ENCODE measurements at places on chromosomes 5 and 9.

GRCh38 chr5:53109056-53109442 is 508 bp downstream of the MOCS2 start:
- DNase-seq: no peak

GRCh38 chr9:106478727-106479126 is 384.2 kb upstream of the ZNF462 start:
- no peak for DNase-seq

DNA sequence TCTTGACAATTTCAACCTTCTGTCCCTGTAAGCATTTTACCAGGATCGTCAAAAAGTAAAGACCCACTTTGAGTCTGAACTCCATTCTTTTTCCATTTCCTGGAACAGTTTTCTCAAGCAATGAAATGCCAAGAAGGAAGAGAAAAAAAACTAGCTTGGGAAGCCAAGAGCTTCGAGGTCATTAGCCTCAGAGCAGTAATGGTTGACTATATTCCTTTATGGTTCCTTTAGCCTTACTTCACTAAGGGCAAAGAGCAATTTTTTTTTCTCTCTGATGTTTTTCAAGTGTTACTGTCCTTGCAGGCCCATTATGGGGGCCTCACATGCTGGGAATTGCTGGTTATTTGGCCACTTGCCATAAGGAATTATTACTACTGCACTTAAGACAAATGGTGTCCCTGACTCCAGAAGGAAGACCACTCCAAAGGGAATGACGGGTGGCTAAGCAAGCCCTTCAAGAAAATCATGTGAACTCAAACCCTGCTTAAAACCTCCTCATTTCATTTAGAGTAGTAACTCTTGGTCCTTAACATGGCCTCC is 37.1 kb downstream of the BNC2 start:
- DNase-seq: no peak

GRCh38 chr5:60540856-60541805 is 158.8 kb downstream of the DEPDC1B start:
- DNase-seq: no peak

DNA sequence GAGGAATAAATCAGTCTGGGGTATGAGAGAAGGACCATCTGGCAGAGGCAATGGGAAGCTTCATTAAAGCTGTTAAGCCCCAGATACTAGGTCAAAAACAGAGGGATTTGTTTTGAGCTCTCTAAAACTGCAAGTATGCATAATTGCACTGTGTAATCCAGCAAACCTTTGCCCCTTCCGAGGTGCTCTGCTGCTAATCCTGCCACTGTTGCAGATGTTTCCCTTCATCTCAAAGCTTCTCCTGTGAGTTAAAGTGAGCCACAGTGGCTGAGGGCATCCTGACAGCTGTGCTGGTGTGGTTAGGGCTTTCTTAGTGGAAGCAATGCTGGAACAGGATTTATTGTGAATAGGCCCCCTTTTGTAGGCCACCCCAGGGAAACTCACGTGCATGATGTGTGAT is 160.3 kb upstream of the TRPC7 start:
- no peak for DNase-seq

GRCh38 chr9:93948441-93949072 is 6.6 kb downstream of the BARX1 start:
- no peak for DNase-seq

GRCh38 chr5:73322437-73323076 is 126.0 kb downstream of the FOXD1 start:
- DNase-seq: no peak

GRCh38 chr9:126235336-126236243 is 91.0 kb upstream of the MVB12B start:
- no peak for DNase-seq

DNA sequence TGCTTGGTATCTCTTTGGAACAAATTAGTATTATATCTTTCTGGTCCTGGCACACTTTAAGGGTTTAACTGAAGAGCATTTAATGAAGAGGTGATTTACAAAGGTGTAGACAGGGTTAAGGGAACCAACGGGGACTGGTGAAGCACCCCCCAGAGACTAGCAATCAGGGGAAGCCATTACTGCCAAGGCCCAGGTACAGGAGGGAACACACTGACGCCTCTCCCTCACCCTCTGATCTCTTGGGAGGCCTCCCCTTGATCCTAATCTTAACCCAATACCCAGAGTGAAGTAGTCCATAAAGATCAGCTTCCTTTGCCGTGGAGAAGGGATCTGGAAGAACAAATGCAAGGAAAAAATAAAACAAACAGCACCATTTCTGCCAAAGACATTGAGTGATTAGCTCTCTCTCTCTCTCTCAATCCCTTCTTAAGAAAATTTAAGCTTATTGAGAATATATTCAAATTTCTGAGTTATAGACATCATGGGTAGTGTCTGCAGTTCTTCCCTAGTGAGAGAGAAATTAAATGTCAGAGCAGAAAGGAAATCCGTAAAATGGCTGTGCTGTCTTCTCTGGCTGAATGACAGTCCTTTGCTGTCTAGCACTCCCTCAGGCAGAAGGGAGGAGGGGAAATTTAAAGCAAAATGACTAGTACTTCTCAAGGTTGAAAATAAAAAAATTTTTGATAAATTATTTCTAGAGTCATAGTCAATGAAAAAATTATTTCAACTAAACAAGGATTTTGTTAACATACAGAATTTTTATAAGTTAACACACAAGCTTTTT is 20.0 kb downstream of the F2R start:
- DNase-seq: no peak

DNA sequence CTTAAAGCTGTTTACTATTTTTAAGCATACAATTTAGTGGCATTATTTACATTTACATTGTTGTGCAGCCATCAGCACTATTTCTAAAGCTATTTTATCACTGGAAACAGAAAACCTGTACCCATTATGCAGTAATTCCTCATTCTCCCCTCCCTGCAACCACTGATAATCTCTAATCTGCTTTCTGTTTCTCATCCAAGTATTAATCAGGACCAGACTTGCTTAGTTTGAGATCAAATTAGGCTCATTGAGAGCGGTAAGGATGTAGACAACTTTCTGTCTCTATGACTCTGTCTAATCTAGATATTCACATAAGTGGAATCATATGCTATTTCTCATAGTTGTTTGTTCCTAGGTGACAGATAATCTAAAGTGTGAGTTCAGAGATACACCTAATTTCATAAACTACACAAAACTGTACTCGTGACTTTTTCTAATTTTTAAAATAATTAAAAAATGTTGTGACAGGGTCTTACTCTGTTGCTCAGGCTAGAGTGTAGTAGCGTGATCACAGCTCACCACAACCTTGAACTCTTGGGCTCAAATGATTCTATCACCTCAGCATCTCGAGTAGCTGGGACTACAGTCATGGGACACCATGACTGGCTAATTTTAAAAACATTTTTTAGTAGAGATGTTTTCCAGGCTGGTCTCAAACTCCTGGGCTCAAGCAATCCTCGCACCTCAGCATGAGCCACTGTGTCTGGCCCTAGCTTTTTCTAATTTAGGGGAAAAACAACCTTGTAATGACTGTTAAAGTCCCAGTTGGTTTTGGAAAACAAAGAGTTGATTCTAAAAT is 37.6 kb downstream of the BDP1 start:
- no peak for DNase-seq

GRCh38 chr9:123000371-123001068 is 32.9 kb upstream of the GPR21 start:
- DNase-seq: no peak

- DNase-seq: peak; percentile 36
Measured at GRCh38 chr9:97386733-97387503, 25.0 kb upstream of the TDRD7 start.

GRCh38 chr9:5799314-5799713 is 33.6 kb downstream of the ERMP1 start:
- no peak for DNase-seq

- no peak for DNase-seq
Measured at GRCh38 chr9:125260561-125260960, 1.1 kb upstream of the GAPVD1 start.

DNA sequence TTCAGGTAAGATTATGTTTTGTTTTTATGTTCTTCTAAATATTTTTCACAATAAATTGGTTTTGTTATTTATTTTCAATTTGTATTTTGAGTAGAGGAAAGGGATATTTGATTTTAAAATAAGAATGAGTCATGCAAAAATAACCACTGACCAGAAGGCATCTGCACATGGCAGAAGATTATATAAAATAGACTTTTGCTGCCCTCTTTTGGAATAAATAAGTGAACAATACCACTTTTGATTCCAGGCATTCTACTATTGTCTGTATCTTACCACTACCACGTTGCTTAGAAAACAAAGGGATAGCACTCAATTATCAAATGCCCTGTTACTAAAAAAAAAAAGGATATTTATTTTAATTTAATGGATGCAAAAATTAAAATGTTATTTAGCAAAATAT is 227.3 kb upstream of the ITGA1 start:
- no peak for DNase-seq

- no peak for DNase-seq
Measured at GRCh38 chr9:84151640-84152039, 171.0 kb downstream of the RMI1 start.

DNA sequence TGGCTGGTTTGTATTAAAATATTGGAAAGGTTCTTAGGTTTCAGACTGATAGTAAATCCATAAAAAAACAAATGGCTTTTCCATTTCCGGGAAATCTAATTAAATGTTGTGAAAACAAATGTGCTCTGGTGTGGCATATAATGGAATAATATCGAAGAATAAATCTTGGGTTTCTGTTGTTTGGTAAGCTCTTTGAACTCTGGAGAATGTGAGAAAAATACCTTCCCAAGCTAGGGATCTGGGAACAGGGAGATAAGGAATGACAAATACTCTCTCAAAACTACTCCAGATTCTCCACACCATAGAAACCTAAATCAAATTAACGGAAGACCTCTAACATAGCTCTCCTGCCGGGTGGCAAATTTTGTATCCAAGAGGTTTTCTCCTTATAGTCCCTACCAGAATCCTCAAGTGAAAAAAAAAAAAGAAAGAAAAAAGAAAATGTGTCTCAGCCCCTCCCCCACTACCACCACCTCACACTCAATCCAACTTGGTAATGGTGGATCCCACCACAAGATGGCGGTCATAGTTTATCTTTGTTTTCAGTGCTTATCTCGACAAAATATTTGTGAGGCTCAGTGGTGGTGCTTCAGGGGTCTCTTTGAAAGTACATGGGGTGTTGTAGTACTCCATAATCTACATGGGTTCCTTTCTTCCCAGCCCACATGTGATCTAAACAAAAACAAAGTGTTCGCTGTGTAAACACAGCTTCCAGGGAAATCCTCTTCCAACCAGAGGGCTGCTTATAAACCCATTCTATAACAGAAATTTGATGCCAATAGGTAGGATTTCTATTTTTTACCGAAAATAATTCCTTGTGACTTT is 54.5 kb upstream of the FST start:
- DNase-seq: no peak

GRCh38 chr9:33445389-33446239 is 1.8 kb downstream of the AQP3 start:
- DNase-seq: no peak

- DNase-seq: no peak
Measured at GRCh38 chr5:57082441-57083067, 91.3 kb upstream of the GPBP1 start.

GRCh38 chr5:83559118-83559785 is 87.7 kb downstream of the VCAN start:
- no peak for DNase-seq

- DNase-seq: no peak
Measured at GRCh38 chr5:157817928-157818327, 41.0 kb downstream of the CLINT1 start.

DNA sequence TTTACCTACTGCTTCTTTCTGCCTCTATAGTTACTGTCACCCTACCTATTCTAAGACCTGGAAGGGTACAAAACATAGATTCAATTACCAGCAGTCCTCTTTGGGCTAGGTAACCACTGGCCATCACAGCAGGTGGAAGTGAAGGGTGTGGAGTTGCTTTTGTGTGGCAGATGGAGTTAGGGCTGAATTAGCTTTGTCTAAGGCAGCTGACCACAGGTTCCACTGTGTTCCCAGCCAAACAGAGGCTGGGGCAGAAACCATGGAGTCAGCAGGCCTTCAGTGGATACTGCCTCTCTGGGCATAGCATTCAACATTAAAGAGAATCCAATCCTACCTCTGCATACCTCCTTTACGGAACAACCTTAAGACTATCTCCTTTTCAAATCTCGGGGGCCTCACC is 254.2 kb downstream of the RFX3 start:
- DNase-seq: no peak

- DNase-seq: no peak
Measured at GRCh38 chr9:111662576-111663300, 1.3 kb downstream of the GNG10 start.

DNA sequence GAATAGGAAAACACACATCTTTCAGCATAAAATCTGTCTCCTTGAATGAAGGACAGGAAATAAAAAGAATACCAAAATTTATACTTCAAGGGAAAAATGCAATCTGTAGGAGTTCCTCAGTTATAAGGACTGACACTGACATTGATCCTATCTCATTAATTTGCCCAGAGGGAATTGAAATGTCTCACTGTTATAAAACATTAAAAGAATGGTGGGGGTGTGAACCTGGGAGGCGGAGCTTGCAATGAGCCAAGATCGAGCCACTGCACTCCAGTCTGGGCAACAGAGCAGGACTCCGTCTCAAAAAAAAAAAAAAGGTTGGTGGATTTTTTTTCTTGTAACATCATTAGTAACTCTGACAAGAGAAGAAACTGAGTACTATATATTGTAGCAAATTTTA is 60.8 kb downstream of the TTLL11 start:
- DNase-seq: no peak

- no peak for DNase-seq
Measured at GRCh38 chr5:161775891-161776290, 72.0 kb upstream of the GABRA1 start.

- DNase-seq: no peak
Measured at GRCh38 chr9:137534256-137535119, 15.7 kb downstream of the PNPLA7 start.

DNA sequence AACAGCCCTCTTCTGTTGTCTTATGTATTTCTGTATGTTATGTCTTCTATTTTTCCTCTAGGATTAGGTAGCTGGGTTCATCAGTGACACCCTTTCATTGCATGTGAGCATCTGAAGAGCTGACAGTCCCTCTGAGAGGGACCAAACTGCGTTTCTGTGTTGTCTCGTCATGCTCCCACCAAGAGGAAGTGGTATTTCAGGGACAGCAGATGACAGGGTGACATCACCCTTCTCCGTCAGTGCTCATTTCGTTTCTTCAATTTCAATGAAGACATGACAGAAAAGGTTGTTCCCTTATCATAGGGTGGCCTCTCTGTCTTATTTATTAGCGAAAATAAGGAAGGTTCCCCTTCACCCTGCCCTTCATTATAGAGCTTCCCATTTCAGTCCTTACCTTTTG is 225.9 kb upstream of the NR4A3 start:
- DNase-seq: no peak

GRCh38 chr5:58069846-58070245 is 390.0 kb downstream of the PLK2 start:
- DNase-seq: no peak

DNA sequence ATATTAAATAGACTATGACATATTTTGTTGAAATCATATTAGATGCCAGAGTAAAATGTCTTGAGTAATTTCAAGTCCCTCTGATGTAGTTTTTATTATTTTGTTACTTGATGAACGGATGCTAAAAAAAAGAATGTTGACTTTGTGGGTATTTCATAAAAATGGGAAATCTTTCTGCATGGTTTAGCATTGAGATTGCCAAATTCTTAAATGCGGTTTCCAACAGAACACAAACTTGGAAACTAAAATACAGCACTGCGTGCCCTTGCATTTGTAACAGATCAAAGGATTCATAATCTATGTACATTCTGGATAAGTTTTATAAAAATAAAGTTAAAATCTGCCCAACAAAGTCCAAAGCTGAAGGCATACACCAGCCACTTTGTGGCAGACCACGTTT is 425.5 kb upstream of the DAB2 start:
- no peak for DNase-seq
